ENCODE measurements at places on chromosomes 11 and 22. TPM values are rescaled to one million over a fixed set of nuclear protein-coding genes. Genes with fewer than 3 reads are reported as not detected.

Gene ACCS
- 23.0 TPM for total RNA-seq

Gene PLAAT4
- 13.9 TPM for total RNA-seq

Gene GTSE1
- total RNA-seq, result 0.48 TPM

Gene DKK3
- total RNA-seq, result 18.2 TPM

Gene RFPL1
- total RNA-seq, result not detected

Gene RFPL3
- not detected for total RNA-seq

Gene SLC5A12
- total RNA-seq, result not detected

Gene API5
- 112 TPM for total RNA-seq

Gene HOATZ
- total RNA-seq, result not detected

Gene B4GALNT4
- 8.2 TPM for total RNA-seq

Gene RNF26
- 9.7 TPM for total RNA-seq

Gene CD3D
- total RNA-seq, result 2.6 TPM

Gene TMEM121B
- 0.48 TPM for total RNA-seq

Gene MRPL49
- total RNA-seq, result 66.2 TPM

Gene CAPN5
- 3.6 TPM for total RNA-seq

Gene LRRC75B
- total RNA-seq, result 20.0 TPM

Gene MS4A10
- not detected for total RNA-seq

Gene ATP5MG
- total RNA-seq, result 66.4 TPM

Gene CEND1
- total RNA-seq, result not detected

Gene HBG2
- not detected for total RNA-seq

Gene HTR3B
- total RNA-seq, result not detected

Gene CASP4
- total RNA-seq, result 222 TPM

Gene PRR33
- not detected for total RNA-seq

Gene LMO2
- total RNA-seq, result 21.9 TPM

Gene VPS37C
- total RNA-seq, result 9.3 TPM

Gene MPZL2
- total RNA-seq, result 70.7 TPM

Gene SERGEF
- total RNA-seq, result 31.8 TPM

Gene HTR3A
- not detected for total RNA-seq
